ENCODE measurements at places on chromosomes 6 and 20.

DNA sequence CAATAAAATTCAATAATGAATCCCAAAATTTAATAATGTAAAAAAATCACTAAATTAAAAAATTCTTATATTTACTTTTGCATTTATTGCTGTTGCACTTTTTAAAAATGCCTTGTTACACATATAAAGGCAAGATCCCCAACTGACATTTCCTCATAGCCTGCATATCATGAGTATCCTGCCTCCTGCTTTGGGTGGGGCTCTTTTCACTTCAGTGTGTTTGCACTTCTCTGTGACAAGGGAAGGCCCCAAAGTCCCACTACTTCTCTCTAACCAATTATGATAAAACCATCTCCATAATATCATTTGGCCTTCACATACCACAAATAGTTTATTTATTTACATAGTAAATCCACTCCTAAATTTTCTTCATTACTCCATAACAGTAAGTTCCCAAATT lies 446.1 kb upstream of the MARCKS start:
- no peak for DNase-seq

DNA sequence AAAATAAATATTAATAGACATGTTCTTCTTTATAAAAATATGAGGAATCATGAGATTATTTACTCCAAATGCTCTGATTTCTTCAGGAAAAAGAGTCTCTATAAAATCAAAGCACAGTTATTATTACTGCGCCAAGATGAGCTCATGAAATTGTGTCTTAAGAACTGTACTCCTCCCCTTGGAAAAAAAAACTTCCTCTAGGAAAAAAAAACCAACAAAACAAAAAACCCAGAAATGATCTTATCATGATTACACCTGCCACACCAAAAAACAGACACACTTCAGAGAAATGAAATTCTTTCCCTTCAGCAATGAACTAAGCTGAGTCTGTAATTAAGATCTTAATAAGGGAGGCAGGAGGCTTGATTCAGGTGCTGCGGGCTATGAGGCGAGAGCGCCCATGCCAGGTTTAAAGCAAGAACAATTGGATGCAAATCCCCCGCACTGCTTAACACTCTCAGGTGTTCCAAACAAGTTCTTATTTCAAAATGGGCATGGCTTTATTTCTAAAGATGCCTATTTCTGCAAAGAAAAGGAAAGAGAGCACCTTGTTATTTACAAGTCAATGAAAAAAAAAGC lies 9.1 kb downstream of the NEDD9 start:
- peak; percentile 14 for DNase-seq

DNA sequence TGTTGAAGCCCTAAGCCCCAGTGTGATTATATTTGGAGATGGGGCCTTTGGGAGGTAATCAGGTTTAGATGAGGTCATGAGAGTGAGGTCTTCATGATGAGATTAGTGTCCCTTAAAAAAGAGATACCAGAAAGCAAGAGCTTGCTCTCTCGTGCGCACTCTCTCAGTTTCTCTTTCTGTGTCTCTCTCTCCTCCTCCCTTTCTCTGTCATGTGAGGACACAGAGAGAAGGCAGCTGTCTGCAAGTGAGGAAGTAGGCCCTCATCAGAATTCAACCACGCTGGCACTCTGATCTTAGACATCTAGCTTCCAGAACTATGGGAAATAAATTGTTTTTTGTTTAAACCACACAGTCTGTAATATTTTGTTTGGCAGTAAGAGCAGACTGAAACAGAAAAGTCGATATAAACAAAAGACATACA lies 180.5 kb downstream of the IBTK start:
- no peak for DNase-seq

DNA sequence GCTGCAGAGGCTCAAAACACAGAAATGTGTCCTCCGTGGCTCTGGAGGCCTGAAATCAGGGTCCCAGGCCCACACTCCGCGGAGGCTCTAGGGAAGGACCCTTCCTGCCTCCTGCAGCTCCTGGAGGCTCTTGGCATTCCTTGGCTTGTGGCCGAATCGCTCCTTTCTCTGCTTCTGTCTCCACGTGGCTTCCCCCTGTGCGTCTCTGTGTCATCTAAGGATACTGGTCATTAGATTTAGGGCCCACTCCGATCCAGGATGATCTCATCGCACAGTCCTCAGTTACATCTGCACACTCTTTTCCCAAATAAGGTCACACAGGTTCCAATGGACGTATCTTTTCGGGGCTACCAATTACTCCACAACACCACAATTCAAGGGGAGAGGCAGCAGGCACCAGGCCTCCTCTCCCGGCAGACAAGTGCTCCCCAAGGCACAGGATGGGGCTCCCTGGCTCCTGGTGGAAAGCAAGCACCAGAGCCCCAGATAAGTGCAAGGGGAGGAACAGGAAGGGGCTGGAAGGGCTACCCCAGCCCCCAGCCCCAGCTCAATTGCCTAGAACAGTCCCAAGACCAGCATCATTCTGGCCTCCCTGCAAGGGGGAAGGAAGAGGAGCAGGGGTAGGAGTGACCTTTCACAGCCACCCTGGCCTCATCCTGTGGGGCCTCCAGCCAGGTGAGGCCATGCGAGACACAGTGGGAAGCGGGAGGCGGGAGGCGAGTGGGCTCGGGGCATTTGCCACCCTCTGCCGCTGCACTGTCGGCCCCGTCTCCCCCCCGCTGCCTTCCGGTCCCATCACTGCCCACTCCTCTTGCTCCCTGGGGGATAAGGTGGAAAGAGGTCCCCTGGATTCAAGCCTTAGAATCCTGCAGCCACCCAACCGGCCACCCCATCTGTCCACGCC lies 16.3 kb downstream of the NTSR1 start:
- no peak for DNase-seq

GRCh38 chr6:65938000-65938399 lies 231.0 kb upstream of the EYS start:
- DNase-seq = peak; percentile 66

- DNase-seq = peak; percentile 26
Observed at GRCh38 chr6:148736774-148737412, 9.9 kb upstream of the UST start.

DNA sequence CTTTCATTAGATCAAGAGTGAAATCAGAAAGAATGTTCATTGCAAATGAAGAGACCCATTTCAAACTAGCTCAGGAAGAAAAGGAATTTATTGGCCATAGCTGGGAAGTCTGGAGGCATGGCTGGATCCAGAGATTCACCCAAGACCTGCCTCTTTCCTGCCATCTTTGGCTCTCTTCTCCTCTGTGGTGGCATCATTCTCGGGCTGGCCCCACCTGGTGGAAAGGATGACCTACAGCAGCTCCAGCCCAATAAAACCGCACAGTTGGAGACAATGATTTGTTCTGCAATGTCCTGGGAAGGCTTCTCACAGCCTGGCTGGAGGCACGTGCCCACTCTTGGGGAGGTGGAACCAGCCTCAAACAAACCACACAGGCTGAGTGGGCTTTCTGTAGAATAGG lies 18.1 kb upstream of the FERMT1 start:
- no peak for DNase-seq

DNA sequence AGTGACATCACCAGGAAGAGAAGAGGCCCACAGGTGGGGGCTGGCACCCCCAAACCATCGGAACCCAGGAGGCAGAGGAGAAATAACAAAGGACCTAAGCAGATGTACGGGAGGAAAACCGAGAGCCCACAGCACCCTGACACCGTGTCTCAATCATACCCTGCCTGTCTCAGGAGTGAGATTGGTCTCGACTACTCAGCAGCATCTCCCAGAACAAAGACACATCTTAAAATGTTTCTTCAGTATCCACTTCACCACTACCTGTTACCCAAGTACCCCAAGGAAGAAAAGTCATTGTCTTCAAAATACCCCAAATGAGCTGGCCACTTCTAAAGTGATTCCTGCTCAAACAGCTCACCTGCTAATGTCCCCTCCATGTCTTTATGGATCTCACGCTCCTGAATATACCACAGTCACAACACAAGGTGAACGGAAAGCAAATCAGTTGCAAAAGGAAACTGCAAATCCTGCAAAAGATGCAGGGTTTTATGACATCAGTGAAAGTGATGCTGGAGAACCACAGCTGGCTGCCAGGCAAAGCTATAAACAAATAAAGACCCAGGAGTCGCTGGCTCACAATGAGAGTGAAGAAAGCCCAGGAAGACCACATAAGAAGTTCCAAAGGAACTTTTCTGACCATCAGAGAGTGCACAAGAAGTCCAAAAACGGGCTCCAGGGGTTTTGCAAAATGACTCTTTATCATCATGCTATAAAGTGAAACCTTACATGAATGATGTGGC lies 44.1 kb downstream of the PREX1 start:
- DNase-seq = peak; percentile 54

- peak; percentile 73 for DNase-seq
Observed at GRCh38 chr20:38043512-38044300, 10.2 kb downstream of the RPRD1B start.

GRCh38 chr6:91358986-91359385 lies 772.1 kb upstream of the MAP3K7 start:
- DNase-seq = no peak

GRCh38 chr6:30744054-30744805 lies at the start of gene IER3:
Gene IER3 (minus strand): TSS chr6:30744547. CDS start chr6:30744518, 29 bp downstream.
- peak; percentile 97 for DNase-seq

DNA sequence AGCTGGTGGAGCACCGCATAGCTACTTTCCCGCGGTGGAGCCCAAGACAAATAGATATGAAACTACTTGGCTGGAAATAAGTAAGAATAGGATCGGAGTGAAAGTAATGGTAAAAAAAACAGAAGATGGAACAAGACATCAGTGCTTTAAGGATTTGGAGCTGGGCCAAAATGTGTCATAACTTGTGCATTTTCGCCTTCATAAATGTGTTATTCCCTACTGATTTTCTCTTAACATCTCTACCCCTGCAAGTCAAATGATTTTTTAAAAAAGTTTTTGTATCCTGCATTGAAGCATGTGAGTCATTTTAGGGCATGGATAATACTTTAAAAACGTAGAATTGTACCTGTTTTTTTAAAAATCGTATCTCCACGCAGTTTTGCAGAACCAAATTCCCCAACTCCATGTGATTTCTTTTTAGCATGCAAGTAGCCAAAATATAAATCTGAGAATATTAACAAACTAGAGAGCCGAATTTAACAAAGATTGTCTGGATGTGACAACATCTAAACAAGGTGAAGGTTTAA lies 882 bp upstream of the FAM184A start:
- no peak for DNase-seq

- no peak for DNase-seq
Observed at GRCh38 chr20:38609815-38610214, 8.2 kb downstream of the ARHGAP40 start.

GRCh38 chr6:118535176-118535844 lies 12.8 kb upstream of the PLN start:
- no peak for DNase-seq

- DNase-seq = peak; percentile 71
Observed at GRCh38 chr6:118678866-118679265, 27.5 kb upstream of the CEP85L start.

DNA sequence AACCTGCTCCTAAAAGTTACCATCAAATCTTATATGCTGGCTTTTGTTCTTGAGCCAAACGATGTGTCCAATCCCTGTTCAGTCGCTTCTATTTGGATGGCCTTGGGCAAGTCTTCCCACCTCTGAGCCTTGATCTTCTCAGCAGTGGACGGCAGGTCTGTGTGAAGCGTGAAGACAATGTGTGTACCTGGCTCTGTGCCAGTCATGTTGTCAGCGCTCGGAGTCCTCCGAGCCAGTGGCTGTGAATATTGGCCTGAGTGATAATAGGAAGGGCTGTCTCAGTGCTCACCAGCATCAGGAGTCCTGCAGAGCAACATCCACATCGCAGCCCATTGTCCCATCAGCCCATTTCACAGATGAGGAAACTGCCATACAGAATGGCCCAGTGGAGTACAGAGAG lies 219.0 kb downstream of the CDC5L start:
- DNase-seq = no peak

DNA sequence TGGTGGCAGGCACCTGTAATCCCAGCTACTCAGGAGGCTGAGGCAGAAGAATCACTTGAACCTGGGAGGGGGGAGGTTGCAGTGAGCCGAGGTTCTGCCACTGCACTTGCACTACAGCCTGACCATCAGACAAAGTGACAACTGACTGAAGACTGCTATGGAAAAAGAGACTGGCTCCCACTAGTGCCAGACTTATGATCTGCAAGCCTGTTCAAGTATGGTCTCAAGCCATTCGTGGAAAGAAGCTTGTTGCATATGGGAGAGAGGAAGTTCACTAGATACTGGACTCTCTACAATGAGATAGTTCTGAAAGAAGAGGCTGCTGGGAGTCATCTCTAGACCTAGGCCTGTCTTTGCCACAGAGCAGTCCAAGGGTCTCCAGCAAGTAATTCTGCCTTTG lies 26.7 kb downstream of the MDN1 start:
- DNase-seq = peak; percentile 34

GRCh38 chr6:108998485-108998884 lies 96.2 kb downstream of the SESN1 start:
- no peak for DNase-seq

DNA sequence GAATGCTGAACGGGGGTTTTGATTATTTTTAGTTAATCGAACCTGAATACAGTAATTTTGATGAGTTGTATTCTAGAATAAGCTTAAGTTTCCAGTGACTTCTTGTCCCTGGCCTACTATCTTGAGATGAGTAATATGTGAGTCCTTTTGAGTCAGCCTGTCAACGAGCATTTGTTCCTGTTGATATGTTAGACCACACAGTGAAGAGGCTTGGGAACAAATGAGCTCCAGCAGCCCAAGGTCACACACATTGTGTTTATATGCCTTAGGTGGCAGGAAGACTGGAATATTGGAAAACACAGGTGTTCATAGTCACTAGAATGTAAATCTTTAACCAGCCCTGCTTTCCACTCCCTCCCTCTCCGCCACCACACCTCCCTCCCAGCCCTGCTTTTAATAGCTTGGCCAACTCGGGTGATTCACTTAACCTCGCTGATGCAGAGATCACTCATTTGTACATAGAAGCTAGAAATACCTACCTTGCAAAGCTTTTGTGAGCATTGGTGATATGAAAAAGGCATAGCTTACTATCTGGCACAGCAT lies 9.1 kb downstream of the SMPDL3A start:
- peak; percentile 72 for DNase-seq

DNA sequence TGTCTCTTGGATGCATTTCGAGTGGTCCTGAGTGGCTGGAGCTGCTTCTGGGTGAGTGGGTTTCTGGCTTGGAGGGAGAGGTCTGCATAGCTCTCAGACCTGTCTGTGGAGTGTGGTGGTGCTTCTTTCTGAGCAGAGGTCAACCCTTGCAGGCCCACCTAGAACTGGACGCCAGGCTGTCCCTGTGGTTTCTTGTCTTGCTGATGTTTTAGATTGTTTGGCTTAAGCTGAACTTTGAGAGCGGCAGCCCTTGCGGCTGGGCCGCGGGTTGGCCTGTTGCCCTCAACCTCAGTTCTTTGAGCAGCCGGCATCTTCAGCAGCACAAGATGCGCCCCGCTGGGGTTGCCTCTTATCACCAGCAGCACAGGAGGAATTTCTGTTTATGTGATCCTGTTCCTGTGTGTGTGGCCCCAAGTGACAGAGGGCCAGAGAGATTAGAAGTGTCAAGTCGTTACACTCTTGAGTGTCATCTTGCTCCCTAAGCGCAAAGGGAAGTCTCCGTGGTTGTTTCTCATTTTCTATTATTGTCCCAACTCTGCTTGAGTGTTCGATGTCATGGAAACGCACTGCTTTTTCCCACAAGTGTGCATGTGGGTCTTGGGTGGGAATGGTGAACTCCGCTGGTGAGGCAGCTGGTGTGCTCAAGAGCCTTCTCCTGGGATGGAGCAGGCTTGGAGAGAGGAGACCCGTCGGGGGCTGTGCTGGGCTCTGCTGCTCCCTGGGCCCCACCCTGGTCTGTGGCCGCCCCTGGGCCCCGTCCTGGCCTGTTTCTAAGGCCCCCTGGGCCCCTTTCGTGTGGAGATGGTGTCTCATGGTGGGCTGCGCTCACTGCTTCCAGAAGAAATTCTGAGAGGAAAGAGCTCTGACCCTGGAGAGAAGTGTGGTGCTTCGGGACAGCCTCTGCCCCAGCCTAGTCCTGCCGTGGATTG lies 20.1 kb upstream of the SLC22A1 start:
- DNase-seq = peak; percentile 26

GRCh38 chr6:56346958-56347357 lies 99.6 kb upstream of the COL21A1 start:
- no peak for DNase-seq

Data from astrocyte of the hippocampus (primary cell).